ENCODE measurements at places on chromosomes 13 and 19.

DNA sequence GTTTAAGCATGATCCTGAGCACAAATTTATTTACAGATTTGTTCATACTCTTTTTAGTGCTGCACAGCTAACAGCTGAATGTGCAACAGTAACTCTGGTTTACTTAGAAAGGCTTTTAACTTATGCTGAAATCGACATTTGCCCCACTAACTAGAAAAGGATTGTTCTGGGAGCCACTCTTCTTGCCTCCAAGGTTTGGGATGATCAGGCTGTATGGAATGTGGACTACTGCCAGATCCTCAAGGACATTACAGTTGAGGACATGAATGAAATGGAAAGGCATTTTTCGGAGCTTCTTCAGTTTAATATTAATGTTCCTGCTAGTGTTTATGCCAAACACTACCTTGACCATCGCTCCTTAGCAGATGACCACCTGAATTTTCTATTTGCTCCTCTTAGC, 16.0 kb downstream of the ZNF100 start:
- no peak for DNase-seq

DNA sequence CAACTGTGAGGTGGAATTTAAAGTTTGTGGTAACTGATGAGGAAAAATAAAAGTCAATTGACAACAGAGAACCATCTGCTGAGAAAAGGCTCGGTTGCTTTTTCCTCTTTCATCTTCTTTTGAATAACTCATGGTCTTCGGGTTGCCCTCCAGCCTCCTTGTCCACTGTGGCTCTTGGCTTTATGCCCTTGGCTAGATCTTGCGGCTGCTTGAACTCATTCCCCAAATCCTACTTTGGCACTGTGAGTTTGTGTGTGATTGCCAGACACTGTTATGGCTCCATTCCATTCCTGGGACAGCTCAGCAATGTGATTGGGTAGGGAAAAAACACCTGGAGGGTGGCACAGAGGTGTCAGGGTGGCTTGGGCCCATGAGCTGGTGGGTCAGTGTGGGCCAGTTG, 387.4 kb downstream of the DLEU7 start:
- no peak for DNase-seq

DNA sequence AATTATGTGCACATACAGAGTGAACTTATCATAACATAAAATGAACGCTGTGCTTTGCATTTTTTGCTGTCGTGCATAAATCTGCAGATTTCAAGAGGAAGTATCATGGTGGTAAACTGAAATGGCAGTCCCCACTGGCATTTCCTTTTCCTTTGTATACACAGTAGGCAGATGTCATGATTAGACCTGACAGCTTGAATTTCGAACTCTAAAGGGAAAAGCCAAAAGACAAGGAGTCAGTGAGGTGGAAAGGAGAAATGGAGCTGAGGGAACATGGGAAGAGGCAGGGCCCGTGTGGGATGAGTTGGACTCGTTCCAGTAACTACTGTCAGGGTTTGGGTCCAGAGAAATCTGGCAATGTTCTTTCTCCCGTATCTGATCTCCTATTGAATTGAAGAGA, 454.1 kb upstream of the SGCG start:
- no peak for DNase-seq

- DNase-seq: no peak
These were observed 19.2 kb downstream of the SIPA1L3 start for GRCh38 chr19:37926255-37926654.
